ENCODE measurements at places on chromosomes 4 and X.
A peak's percentile ranks its signal among the peaks of the same experiment; 100 is the strongest.

- DNase-seq = no peak
Observed at GRCh38 chr4:127080141-127080540, 552.6 kb upstream of the INTU start.

- DNase-seq = peak; percentile 0
Observed at GRCh38 chrX:70338290-70338689, 48.4 kb downstream of the KIF4A start.

DNA sequence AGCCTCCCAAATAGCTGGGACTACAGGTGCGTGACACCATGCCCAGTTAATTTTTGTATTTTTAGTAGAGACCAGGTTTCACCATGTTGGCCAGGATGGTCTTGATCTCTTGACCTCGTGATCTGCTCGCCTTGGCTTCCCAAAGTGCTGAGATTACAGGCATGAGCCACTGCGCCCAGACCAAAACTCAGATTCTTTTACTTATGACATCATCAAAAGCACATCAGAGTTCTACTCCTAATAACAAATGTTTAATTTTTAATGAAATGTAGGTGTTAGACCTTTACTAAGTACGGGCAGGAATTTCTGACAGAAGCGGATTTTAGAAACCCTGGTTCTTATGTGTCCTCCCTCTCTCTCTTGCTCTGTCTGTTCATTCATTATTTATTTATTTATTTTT is 38.5 kb upstream of the ERVMER34-1 start:
- no peak for DNase-seq

- DNase-seq = no peak
Observed at GRCh38 chr4:141684785-141685184, 48.4 kb downstream of the IL15 start.

GRCh38 chrX:39682778-39683177 is 415.0 kb downstream of the BCOR start:
- no peak for DNase-seq

DNA sequence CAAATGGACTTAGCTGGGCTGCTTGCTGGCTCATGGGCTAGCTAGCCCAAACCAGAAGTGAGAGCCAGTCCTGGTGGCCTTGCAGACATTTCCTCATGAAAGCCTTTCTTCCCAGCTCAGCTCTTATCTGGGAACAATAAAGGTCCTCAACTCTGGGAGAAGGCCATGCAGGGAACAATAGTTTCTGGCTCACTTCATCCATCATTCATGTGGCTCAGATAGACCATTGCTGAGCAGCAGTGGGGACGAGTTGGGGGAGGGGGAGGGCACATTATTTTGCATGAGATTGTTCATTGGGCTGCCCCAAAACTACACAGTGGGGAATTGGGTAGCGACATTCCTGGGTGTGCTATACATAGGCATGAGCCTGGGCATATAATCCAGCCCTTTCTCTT is 47.6 kb downstream of the NHSL2 start:
- DNase-seq = no peak

DNA sequence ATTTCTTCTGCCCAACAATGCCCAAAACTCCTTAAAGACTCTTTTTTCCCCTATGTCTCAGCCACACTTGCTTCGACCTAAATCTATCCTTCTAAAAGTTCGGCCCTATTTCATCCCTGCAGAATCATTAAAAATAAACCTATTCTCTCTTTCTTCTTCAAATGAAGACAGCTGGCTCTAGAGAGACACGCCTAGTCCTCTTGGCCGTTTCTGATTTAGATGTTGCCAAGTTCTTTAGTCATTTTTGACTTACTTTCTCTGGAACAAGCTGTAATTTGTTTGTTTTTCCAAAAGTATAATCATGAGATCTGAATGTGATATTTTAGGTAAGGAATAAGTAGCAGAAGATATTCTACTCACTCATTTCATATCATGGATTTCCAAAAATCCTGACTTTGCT is 211.6 kb downstream of the CENPC start:
- DNase-seq = no peak

- no peak for DNase-seq
Observed at GRCh38 chrX:109709129-109709631, 23.9 kb downstream of the ACSL4 start.

- DNase-seq = no peak
Observed at GRCh38 chr4:78512357-78512920, 39.1 kb upstream of the ANXA3 start.

DNA sequence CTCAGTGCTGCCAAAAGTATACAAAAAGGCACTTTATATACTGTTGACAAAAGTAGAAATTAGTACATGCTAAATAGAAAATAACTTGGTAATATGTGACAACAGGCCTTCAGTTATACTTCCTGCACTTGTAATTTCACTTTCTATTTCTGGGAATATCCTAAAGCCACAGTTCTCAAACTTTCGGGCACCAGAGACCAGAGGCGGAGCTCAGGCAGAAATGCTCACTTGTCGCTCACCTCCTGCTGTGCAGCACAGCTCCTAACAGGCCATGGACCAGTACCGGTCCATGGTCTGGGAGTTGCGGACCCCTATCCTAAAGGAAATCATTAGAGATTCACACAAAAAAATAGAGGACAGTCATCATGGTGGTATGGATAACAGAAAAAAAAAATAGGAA is 25.7 kb downstream of the ACSL4 start:
- DNase-seq = no peak

DNA sequence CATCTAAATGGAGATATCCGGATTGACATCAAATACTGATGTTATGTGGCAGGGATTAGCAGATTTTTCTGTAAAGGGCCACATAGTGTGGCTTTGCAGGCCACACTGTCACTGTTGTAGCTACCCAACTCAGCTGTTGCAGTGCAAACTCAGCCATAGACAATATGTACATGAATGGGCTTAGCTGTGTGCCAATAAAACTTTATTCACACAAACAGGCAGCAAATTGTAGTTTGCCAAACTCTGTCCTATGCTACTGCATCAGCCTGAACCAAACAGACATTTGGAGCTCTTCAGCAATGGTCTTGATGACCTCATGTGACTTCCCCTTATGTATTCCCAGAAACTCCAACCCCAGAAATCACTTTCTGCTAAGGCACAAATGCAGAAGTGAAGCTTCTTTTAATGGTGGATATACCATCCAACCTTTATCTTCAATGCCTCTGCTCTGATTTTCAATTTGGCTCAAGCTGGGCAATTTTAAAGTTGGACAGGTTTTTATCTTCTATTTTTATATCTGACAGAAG is 18.4 kb upstream of the TRPC5OS start:
- DNase-seq = no peak

DNA sequence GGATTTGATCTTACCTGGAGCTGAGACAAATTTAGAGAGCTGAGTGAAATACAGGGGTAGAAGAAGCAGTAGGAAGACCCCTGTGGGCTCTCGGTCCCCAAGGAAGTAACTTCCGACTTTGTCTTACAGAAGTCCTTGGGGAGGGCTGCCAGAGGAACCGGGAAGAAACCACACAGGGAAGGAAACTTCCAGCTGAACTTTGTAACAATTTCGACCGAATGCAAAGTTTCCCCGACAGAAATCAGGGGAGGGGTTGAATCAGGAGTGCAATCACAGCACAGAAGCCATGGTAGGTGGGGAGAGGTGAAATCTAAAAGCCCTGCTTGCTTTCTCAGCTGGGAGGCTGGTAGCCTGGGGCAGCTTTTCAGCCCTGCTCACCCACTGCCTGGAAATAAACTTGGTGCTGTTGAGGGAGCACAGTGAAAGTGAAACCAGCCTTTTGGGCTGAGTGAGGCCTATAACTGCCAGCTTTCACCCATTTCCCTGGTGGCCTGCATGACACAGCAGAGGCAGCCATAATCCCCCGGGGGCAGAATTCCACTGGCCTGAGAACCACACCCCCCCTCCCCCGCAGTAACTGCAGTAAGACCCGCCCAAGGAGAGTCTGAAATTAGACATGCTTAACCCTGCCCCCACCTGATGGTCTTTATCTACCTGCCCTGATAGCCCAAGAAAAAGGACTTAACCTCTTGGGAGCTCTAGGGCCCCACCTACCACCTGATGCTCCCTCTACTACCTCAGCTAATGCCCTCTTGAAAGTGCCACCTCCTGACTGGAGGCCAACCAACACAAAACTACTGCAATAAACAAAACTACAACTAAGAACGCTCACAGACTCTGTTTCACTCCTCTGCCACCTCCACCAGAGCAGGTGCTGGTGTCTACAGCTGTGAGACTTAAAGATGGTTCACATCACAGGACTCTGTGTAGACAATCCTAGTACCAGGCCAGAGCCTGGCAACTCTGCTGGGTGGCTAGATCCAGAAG is 248.2 kb downstream of the PARM1 start:
- no peak for DNase-seq

- DNase-seq = no peak
Observed at GRCh38 chr4:153234885-153235284, 30.6 kb downstream of the TRIM2 start.

- no peak for DNase-seq
Observed at GRCh38 chr4:26765515-26765914, 95.1 kb upstream of the STIM2 start.

DNA sequence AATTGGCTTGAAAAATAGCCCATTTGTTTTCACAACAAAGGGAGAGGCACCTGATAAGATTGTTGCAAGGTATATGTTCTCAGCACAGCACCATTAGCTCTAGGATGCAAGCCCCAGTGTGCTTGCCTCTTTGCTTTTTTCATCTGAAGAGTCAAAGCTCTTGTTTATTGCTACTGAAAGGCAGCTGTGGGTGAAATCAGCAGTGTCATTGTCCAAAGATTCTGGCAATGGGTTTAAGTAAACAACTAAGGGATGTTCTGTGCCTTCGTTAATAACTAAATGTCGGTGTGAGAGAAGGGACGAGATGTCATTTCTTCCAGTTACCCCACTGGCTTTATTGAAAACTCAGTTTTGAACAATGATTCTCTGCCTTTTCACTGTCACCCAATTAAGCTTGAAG is 567.7 kb downstream of the KCNIP4 start:
- no peak for DNase-seq

DNA sequence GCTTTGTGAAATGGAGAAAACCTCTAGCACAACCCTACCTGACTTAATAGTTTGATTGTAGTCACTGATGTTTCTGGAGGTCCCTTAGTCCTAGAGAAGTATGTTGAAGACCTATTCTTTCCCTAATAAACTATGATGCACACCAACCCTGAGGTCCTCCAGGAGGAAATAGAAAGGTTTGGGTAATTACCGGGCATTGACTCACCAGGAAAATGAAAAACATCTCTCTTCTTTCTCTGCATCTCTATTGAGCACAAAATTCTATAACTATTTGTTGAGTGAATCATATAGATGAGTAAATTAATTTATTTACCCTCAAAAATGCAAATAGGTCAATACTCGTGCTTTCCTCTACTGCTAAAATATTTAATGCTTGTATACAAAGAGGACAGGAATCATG is 582.4 kb upstream of the FAM241A start:
- DNase-seq = no peak

DNA sequence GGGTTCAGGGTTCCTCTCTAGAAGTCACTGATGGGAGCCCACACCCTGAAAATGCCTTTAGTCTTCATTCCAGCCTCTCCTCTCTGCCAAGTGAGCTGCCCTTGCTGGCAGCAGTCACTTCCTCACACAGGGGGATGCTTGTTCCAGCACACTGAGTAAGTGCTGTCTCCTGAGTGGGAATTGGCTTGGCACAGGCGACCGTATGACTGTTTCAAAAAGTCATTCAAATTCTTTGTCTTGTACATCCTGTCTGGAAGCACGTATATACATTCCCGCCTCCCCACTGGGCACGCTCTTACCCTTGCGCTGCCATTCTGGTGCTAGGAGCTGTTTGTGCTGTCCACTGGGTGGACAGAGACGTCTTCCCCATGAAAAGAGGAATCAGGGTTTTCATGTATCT is 40.2 kb upstream of the CD99 start:
- DNase-seq = no peak

GRCh38 chr4:177006331-177006730 is 213.6 kb upstream of the VEGFC start:
- no peak for DNase-seq

DNA sequence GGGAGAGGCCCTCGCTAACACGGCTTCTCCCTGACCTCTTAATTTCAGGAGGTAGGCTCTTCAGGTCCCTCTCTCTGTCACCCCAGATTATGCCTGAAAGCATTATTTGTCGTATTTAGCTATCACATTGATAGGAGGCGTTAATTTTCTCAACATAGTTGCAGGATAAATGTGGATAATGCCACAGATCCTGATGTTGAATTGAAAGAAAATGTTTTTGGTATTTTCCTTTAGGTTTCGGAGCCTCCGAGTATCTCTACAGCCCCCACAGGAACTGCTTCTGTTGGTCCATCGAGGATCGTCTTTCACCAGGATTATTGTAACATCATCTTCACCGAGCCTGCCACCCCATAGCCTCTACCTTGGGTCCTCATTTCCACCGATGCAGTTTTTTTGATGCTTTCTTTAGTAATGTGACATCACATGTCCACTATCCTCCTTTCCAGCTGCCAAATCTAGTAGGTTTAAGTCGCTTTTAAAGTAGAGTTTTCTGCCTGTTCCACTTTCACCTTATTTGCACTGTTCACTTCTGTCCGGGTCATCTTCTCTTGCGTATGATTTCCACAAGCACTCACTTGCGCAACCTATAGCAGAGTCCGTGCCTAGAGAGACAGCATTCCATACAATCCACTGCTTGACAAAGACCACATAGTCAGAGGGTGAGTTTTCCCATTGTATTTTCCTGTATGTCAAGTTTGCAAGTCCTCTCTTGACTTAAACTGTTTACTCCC is 665 bp downstream of the TIGD2 start:
- no peak for DNase-seq

DNA sequence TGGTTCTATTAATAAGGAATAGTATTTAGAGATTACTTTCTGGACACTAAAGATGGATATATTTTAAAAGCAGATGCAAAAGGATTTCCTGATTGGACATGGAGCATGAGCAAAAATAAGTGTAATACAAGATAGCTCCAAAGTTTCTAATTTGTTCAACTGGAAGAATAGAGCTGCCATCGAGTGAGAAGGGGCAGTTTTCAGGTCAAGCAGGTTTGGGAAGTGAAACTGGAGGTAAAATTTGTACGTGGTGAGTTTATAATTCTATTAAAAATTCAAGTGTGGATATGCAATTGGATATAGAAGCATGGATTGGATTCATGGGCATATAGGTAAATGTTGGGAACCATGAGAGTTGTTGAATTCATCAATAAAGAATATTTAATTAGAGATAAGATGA is 31.8 kb downstream of the PRDM8 start:
- DNase-seq = no peak

DNA sequence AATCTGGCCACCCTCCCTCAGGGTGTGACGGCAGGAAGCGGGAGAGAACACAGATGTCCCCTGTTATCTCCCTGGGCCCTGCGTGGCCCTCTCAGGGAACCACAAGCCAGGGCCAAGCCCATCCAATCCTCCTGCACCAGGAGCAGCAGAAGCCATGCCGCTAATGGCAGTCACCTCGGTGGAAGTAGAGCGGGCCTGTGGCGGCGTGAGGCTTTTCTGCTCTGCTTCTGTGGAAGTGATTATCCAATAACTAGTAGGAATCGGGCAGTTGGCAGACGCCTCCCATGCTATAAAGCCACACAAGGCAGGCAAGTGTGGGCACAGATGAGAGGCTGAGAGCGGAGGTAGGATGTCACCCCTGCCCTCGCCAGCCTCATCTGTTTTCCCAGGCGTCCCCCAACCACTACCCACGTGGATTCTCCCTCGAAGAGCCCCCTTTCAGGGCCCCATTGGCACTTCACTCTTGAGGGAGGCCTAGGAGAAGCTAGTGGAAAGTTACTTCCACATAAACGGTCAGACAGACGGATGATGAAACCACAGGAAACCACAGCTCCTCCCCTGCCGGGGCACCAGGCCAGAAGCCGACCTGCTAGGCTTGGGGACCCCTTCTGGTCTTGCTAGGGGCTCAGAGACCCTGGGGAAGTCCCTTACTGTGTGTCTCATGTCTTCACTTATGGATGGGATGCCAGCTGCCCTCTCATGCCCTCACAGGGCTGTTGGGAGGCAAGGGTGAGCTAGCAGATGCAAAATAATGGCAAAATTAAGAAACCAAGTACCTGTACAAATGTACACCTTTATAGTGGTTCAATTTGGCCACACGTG is 18.8 kb upstream of the TMSB4X start:
- peak; percentile 82 for DNase-seq
